Effector memory CD8-positive, alpha-beta T cell (primary cell): ENCODE measurements at places on chromosomes 5 and 9.

DNA sequence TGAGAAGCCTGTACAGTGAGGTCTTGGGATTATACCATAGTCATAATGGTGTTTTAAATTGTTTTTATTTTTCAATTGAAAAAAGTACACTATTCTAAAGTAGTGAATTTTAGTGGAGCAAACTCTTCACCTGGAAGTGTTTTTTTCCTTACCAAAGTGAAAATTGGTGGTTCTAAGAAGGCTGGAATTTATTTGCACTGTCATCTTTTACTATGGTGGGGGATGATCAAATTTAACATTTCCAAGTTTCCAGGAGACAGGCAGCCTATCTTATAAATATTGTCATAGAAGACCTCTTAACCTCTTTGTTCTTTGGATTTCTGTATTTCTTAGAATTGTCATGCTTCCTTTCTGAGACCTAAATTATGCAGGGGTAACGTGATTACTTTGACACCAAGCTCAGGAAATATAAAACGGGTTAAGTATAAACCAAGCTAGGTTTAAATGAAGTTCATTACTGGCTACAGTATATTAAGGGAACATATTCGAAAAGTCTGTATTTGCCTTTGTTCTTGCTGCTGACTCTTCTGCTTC, 20.2 kb downstream of the NDFIP1 start:
- no peak for DNase-seq

DNA sequence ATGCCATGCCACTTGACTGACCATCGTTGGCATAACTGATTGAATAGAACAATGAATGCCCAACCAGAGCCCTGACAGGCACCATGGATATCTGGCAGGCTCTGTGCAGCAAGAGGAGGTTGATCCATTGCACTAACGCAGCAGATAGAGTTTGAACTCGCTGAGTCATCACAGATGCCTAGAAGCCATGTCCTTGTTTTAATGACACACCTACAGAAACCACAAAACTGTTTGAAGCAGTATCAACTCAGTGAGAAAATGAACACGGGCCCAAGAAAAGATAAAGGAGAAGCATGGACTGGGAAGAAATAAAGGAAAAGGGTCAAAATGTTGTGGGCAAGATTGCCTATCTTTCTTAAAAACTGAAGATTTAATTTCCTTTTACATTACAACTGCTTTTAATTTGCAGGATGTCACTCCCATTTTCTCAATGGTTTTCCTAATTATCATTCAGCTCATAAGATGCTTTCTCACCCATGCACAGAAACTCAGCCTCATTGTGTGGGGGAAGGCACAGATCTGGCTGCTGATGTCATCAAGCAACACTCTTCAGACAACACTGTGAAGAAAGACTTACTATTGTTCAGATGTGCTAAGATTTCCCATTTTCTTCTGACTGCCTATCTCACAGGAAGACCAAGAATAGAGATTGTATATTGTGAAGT, 129.0 kb downstream of the PIK3R1 start:
- no peak for DNase-seq

- no peak for DNase-seq
Measured at GRCh38 chr9:27154908-27155307, 45.9 kb downstream of the TEK start.

- DNase-seq, result no peak
Measured at GRCh38 chr9:98902925-98903324, 40.8 kb upstream of the COL15A1 start.

DNA sequence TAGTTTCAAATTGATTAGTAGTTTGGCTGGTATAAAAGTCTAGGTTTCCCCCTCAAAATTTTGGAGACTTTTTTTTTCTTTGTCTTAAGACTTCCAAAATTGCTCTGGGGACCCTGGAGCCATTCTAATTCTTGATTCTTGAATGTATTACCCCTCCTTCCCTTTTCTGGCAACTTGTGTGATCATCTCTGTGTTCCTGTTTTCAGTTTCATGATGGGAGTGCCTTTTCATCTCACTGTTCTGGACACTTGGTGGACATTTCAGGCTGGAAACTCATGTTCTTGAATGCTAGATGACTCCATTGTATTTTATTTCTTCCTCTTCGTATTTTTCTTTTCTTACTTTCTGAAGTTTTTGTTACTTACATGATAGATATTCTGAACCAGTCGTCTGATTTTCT, 57.3 kb upstream of the LRRC70 start:
- DNase-seq, result no peak

DNA sequence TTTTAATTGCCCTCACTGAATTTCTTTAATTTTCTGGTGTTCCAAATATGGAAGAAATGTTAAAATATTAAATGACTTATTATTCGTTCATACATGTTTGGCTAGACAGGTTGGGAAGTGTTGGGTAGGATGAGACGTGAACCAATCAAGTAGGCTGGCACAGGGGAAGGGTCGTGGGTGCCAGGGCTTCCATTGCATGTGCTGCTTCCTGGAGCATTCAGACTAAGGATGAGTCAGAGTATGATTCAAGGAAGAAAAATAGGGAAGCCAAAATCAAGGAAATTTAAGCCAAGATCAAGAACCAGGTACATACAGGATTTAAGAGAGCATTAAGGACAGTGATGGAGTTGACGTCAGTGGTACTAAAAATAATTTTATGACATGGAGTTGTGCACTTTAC, 2068.0 kb downstream of the MAT2B start:
- DNase-seq, result no peak

GRCh38 chr5:74282490-74282889, 358.0 kb downstream of the ENC1 start:
- no peak for DNase-seq

GRCh38 chr9:21965401-21965951, 28.7 kb downstream of the CDKN2A start:
- DNase-seq, result no peak

DNA sequence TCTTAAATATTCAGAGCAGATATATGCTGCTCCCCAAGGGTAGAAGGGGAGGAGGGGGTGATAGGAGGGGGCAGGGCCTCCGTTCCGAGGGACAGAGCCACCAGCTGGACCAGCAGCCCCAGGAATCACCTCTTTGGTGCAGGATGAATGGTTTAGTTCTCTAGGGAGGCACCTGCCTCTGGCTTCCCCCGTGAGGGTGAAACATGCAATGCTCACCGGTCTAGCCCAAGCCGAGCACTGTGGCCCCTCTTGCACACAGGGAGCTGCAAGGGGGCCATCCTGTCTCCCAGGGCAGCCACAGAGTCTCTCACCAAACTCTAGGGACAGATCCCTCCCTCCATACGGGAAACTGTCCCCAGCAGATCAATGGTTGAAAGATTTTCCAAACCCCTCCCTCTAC, 163.7 kb downstream of the DAB2IP start:
- DNase-seq, result no peak

GRCh38 chr9:89365532-89365912, 47.2 kb downstream of the SECISBP2 start:
- no peak for DNase-seq

DNA sequence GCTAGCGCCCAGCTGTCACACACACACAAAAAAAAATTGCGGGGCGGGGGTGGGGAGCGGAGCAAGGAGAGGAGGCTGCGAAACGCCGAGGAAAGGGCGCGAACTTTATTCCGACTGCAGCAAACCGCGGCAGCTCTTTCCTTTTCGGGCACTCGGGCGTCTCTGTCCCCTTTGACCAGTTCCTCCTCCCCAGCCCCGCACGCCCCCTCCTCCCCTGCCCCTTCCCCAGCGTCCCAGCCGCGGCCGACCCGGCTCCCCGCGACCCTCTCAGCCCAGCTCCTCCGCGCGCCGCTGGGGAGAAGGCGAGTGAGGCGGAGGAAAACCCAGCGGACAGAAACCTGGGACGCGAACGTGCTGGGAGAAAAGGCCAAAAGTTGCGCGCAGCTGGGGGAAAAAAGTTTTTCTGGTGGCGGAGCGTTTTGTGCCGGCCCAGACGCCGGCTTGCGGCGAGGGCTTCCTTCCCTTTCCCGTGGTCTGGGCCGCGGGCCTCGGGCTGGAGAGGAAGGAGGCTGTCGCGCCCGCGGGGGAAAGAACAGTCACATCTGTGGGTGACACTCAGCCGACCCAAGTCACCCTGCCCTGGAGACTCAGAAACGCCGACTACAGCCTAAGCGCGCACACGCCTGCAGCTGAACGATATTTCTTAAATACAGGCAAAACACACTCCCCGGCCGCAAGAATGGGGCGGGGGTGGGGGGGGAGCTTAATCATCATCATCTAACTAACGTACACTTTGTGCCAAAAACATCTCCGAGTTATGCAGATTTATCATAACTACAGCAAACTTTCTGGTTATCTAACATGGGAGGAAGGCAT, 1.1 kb upstream of the BNC2 start:
- peak; percentile 8 for DNase-seq

GRCh38 chr5:89110916-89111646, 228.1 kb upstream of the MEF2C start:
- DNase-seq, result no peak

GRCh38 chr9:72092820-72093219, 32.4 kb upstream of the C9orf57 start:
- no peak for DNase-seq

- no peak for DNase-seq
Measured at GRCh38 chr5:10534561-10535530, 29.0 kb upstream of the ANKRD33B start.

DNA sequence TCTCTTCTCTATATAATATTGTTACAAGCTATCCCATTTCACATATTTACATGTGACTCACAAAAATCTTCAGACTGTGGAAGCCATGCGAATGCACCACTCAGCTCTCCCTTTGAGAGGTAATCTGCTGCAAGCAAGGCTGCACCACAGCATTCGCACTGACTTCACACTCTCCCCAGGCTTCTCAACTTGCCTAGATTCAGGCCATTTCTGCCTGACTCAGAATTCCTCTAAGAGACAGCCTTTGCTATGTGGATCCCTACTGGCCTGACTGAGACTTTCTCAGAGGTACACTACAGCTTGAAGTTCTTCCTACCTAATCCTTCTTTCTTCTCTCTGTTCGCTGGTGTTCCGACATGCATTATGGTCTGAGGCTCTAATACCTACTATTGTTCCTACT, 21.1 kb upstream of the DMRTA1 start:
- no peak for DNase-seq

DNA sequence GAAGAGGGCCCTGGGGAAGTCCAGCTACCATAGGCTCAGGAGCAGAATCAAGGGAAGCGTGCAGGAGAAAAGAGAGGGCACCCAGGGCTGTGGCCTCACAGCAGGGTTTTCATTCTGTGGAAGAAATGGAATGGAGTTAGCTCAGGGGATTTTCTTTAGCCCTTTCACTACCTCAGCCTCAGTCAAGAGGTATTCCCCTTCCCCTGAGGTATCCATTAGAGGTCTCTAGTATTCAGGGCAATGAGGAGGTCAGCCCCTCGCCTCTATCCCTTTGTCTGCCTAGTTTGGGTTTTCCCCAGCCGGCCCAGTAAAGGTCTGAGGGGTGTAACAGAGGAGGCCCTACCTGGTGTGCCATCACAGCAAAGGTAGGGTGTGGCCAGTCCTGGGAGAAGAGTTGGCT, 21.5 kb downstream of the GFRA3 start:
- DNase-seq, result no peak

DNA sequence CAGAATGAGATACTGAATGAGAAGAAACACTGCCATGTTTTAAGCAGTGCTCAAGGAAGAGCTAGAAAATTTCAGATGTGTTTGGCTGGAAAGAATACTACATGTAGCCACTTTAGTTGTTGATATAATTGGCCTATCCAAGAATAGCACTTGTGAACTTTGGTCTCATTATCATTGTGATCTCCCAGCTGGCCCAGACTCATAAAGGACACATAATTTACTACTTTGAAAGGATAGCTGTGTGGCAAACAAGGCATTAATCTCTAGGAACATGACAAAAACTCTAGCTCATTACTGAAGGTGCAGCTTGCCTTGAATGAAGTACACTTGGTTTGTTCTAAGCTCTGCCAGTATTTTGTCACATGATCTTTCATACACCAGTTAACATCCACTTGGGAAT, 356.3 kb downstream of the CSNK1G3 start:
- DNase-seq, result no peak
